ENCODE measurements at places on chromosomes 7 and 10.

- no peak for DNase-seq
Observed at GRCh38 chr7:81420526-81421226, 349.2 kb downstream of the HGF start.

- DNase-seq: no peak
Observed at GRCh38 chr10:64773357-64773756, 1252.2 kb downstream of the REEP3 start.

GRCh38 chr7:46747869-46748576 lies 827.0 kb upstream of the IGFBP3 start:
- DNase-seq: no peak

- DNase-seq: peak; percentile 87
Observed at GRCh38 chr10:21278491-21279216, 246.8 kb downstream of the SKIDA1 start.

DNA sequence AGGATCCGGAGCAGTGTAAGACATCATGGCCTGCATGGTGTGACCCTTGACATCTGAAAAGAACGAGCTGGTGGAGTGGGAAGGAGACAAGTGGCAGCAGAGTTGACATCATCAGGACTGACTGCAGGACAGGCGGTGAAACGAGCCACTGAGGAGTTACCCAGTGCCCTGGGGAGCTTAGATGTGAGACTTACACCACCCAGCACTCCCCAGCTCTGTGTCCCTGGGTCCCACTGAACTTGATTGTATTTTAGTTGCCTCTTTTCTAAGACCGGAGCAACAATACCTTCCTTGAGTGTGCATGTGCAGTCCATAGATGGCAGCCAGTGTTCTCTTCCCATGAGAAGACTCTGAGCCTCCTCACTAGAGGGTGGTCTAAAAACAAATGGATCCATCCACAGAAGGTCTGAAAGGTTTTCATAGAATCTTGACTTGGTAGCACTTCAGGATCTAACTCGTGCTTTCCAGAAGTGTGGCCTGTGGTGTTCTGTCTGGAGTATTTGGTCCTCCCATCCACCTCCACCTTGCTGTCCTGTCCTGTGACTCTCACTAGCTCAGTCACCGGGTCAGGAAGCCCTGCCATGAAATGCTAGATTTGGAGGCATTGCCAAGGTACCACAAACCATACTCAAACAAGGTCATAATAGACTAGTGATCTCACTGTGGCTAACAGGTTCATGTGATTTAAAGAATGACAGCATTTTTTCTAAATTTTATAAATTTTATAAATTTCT lies 59.0 kb downstream of the IKZF1 start:
- no peak for DNase-seq

- no peak for DNase-seq
Observed at GRCh38 chr10:59372543-59372942, 10.2 kb upstream of the FAM13C start.

DNA sequence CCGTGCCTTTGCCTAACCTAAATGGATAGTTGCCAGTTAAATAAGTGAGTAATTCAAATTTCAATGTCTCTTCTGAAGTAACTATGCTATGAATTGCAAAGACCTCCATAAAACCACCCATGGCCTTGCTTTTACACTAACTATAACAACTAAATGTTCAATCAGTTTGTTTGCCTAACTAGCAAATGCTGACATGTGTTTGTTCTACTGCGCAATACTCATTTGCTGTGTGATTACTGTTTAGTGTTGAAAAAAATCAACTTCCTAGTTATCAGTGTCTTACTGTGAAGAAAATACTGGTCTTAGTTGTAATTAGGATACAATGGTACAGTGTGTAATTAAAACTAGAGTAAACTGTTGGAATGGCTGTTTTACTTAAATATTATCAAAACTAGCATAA lies 47.3 kb upstream of the GATAD1 start:
- DNase-seq: no peak

DNA sequence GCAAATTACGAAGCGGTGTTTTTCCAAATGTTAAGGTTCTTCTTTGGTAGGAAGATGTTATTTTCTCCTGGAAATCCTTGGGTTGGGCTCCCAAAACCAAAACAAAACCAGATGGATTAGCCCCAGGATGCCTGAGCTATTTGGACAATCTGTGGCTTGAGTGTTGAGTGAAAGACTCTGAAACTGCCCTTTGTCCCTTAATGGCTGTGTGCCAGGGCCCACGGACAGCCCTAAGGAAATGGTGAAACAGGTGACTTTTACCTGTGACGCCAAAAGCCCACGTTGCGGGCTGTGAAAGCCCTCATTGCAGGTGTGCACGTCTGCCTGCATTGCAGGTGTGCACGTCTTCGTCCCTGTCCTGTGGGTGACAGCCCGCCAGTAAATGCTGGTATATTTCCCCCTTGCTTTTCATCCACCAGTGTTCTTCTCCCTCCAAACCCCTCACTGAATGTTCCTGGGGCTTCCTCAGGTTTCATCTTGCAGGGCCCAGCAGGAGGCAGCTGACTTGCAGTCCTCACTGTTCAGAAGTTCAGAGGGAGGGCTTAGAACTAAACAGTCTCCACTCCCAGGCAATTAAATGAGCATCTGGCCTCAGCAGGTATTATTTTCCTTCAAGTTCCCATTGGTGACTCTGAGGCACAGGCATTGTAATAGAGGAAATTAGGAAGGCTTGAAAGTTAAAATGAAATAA lies 10.7 kb downstream of the PFKP start:
- no peak for DNase-seq

DNA sequence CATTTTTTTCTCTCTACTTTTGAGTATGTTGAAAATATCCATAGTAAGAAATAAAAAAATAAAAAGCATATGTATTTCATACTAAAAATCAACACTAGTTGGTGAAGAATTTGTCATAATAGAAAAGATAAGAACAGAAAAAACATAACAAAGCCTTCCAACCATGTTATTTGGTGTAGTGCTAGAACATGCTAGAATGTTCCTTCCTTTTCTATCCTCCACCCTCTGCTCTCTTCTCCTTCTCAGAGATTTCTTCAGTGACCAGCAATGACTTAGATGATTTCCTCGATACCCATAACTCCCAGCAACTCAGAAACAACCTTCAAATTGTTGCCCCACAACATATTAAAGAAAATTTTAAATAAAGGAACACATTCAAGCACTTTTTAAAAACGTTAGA lies 2.6 kb downstream of the ZC3HAV1 start:
- DNase-seq: no peak

DNA sequence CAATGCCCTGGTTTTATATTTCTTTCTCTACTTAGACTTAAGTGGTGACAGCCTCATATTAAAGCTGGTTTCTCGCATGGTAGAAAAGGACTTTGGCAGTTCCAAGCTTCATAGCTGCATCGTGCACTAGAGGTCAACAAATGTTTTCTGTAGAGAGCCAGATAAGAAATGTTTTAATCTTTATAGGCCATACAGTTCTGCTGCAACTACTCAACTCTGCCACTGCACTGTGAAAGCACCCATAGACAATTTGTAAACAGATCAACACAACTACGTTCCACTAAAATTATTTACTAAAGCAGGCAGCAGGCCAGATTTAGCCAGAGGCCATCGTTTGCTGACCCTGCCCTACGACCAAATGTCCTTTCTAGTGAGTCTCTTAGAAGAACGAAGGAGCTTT lies 36.7 kb downstream of the CSGALNACT2 start:
- DNase-seq: no peak

GRCh38 chr10:95458871-95459270 lies 102.3 kb downstream of the SORBS1 start:
- no peak for DNase-seq

DNA sequence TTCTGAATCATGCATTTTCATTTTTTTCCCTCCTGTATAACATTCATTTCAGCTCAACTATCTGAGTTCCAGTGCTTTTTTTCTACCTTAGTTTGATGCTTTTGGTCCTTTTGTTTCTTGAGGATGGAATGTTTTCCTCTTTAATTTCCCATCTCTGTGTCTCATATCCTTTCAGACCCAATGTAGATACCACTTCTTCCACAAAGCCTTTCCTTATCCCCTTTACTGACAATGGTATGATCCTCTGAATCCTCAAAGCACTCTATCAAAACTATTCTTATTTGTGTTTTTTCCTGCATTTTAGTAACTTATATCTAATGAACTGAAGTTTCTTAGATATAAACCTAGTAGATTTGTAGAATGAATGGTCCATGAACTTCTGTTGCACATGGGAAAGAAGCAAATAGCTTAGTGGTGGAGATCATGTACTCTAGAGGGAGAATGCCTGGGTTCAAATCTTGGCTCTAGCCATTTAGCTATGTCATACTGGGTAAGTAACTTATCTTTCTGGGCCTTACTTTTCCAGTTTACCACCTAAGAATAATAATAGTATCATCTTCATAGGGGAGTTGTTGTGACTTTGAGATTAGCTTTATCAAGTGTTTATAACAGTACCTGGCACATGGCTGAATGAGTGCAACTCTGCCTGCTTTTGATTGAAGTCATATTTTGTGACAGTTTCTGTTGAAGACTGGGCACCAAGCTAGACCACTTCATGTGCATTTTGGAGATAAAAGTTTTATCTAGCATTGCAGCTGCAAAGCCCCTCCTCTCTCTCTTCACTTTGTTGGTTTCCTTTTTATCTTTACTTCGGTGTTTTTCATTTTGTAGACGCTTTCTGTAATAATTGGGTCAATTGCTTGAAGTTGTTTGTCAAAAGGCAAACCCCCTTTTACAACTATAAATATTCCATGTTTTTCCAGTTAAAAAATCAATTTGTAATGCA lies 18.5 kb downstream of the STAM start:
- DNase-seq: no peak

GRCh38 chr7:47179812-47180515 lies 401.9 kb downstream of the TNS3 start:
- DNase-seq: no peak

- DNase-seq: no peak
Observed at GRCh38 chr7:25353196-25353595, 124.9 kb upstream of the NPVF start.

DNA sequence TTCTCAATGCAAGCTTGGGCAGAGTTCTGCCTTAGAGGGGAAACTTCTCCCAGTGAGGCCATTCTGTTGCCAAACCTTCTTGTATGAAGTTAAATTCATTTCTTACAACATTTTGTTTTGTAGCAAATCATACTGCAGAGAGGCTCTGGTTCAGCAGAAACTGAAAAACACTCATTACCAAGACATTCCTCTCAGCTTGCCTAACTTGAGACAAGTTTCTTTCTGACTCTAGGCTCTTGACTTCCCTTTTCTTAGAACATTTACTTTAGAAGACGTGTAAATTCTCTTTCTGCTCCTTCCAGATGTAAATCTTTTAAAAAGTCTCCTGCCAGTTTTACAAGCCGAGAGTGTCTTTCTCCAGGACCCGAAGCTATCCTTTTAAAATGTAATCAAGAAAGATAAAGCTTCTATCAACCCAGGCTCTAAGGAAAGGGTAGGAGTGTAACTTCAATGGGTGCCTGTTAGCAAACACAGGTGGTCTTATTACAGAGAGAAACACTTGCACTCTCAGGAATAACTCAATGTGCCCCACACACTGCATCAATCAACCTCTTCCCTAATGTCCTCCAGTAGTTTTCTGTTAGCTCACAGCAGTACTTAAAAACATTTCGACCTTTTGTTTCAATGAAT lies 80.5 kb upstream of the TAS2R16 start:
- DNase-seq: no peak

DNA sequence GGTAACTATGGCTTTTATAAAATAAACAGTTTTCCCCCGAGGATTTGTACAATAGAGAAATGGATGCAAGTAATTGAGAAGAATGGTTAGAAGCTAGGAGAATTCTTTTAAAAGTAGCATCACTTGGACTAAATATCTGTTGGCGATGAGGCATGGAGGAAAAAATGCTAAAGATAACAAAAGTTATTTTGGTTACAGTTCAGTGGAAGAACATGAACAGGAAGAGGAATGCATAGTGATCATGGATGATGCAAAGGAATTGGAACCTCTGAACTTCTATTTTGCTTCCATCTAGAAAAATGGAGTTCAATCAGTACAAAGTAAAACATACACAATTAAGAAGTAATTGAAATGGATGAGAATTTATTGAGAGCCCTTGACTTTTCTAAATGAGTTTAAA lies 32.9 kb downstream of the ENTPD1 start:
- no peak for DNase-seq

DNA sequence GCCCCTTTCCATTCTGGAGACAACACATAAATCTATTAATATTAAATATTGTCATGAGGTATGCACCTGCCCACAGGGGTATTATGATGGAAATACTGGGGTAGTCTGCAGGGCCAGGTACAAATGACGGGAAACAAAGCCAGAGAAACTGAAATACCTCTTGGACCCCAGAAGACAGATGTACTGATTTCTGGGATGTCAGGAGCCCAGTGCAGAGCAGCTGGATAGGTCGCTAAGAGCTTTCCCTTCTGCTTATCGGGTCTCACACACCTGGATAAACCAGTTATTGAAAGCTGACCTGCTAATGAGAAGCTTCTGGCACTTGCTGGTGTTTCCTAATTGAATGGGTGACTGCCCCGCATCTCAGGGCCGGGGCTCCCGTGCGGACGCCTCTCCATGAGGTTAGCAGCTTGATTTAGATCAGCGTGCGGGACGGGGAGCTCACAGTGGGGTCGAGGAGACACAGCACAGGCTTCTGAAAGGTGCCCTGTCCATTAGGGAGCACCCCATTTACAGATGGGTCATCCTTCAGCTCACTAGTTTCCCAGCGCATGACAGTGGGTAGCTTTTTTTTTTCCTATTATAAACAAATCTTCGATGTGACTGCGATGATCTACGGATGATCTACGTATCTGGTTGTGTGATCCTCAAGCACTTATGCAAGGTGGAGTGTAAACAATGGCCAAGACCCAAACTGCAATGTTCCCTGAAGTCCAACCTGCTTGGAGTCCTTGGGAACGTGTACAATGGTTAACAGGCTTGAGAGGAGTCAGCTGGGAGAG lies 1.5 kb upstream of the INSIG1 start:
- no peak for DNase-seq

GRCh38 chr7:3888096-3888495 lies 587.0 kb downstream of the SDK1 start:
- DNase-seq: peak; percentile 62
